ENCODE measurements at places on chromosomes 3 and 15.

DNA sequence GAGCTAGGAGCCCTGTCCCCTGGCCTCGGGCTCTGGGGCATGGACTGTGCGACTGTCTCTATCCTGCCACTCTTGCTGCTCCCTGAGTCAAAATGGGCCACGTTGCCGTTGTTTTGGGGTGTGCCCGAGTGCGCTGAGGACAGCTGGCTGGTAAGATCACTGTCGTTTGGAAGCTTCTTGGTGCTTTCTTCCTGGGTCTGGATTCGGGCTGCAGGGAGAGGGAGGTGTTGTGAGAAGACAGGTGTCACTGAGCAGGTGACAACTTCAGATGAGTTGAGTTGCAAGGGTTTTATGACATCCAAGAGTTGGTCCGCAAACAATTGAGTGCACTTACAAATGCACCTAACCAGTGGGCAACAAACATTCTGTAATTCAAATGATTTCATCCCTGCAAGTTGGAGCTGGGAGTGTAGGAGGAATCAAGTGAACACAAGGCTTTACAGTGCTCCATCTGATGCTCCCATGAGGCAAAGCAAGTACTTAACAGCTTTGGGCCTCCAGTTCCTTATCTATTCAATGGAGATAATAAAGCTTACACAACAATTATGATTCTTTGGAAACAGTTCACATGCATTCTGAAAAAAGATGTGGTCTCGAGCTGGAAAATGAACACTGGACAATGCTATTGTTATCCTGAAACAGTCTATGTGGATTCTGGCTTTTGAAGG is 11.0 kb upstream of the STARD5 start:
- peaks cover 22% of the 10 kb centered on the region for H3K4me1 ChIP-seq
- H3K36me3 ChIP-seq, result no peaks in the 10 kb centered on the region
- DNase-seq, result no peak
- no peak overlapping the region for H3K4me3 ChIP-seq
- H3K27ac ChIP-seq, result no peak overlapping the region

GRCh38 chr3:46551615-46552014 is 14.5 kb downstream of the LRRC2 start:
- peaks cover 3% of the 10 kb centered on the region for H3K27me3 ChIP-seq
- no peak overlapping the region for H3K4me3 ChIP-seq
- no peak for DNase-seq
- no peaks in the 10 kb centered on the region for H3K36me3 ChIP-seq

GRCh38 chr15:92569778-92570177 is 85.8 kb downstream of the FAM174B start:
- DNase-seq, result no peak
- peaks cover 7% of the 10 kb centered on the region for H3K27me3 ChIP-seq

- no peak overlapping the region for H3K27ac ChIP-seq
- peaks cover 80% of the 10 kb centered on the region for H3K36me3 ChIP-seq
- no peaks in the 10 kb centered on the region for H3K27me3 ChIP-seq
- H3K4me3 ChIP-seq, result no peak overlapping the region
- peaks cover 43% of the 10 kb centered on the region for H3K4me1 ChIP-seq
Observed at GRCh38 chr3:45976191-45977091, 19.2 kb downstream of the FYCO1 start.

DNA sequence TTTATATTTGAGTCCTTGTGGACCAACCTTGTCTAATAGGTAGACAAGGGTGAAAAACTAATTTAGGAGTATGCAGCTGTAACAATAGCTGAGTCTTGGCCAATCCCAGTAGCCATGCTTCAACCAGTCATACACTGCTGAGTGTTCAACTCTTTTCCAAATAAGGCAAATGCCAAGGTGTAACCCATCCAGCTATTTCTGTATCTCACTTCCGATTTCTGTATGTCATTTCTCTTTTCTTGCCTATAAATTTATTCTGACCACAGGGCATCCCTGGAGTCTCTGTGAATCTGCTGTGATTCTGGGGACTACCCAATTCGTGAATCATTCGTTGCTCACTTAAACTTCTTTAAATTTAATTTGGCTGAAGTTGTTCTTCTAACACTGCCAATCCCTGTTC is 93.2 kb downstream of the MAGI1 start:
- no peaks in the 10 kb centered on the region for H3K27me3 ChIP-seq
- H3K4me3 ChIP-seq, result no peak overlapping the region
- no peak overlapping the region for H3K27ac ChIP-seq
- no peak for DNase-seq
- no peaks in the 10 kb centered on the region for H3K36me3 ChIP-seq
- H3K4me1 ChIP-seq, result no peaks in the 10 kb centered on the region

GRCh38 chr3:175989161-175989560 is 1130.0 kb downstream of the NAALADL2 start:
- no peaks in the 10 kb centered on the region for H3K4me1 ChIP-seq
- no peaks in the 10 kb centered on the region for H3K36me3 ChIP-seq
- no peaks in the 10 kb centered on the region for H3K27me3 ChIP-seq
- DNase-seq, result no peak
- H3K4me3 ChIP-seq, result no peak overlapping the region
- H3K27ac ChIP-seq, result no peak overlapping the region

DNA sequence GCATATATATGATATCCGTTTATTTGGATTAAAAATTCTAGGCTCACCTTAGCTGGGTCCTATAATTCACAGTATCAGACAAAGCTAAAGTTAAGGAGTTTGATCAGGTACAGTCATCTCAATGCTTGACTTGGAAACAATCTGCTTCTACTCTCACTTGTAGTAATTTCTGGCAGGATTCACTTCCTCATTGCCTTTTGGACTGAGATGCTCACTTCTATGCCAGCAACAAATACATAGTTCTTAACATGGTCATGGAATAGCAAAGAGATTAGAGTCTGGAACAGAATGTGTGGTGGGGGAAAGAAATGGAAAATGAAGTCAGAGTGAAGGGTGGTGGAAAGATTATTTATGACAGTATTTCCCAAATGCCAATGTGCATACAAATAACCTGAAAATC is 693.6 kb downstream of the CADM2 start:
- no peaks in the 10 kb centered on the region for H3K27me3 ChIP-seq
- no peaks in the 10 kb centered on the region for H3K36me3 ChIP-seq
- H3K4me3 ChIP-seq, result no peak overlapping the region
- no peak overlapping the region for H3K27ac ChIP-seq
- no peak for DNase-seq

GRCh38 chr15:87047203-87047965 is 967.7 kb downstream of the AGBL1 start:
- no peaks in the 10 kb centered on the region for H3K27me3 ChIP-seq
- H3K36me3 ChIP-seq, result no peaks in the 10 kb centered on the region
- H3K27ac ChIP-seq, result no peak overlapping the region
- no peaks in the 10 kb centered on the region for H3K4me1 ChIP-seq
- no peak for DNase-seq
- H3K4me3 ChIP-seq, result no peak overlapping the region

GRCh38 chr15:32870240-32871033 is 152.6 kb downstream of the GREM1 start:
- peaks cover 2% of the 10 kb centered on the region for H3K27me3 ChIP-seq
- peak overlapping the region; percentile 48 for H3K27ac ChIP-seq
- no peak overlapping the region for H3K4me3 ChIP-seq
- H3K4me1 ChIP-seq, result peaks cover 16% of the 10 kb centered on the region

GRCh38 chr15:45863881-45864580 is 229.2 kb downstream of the SQOR start:
- DNase-seq, result no peak
- no peak overlapping the region for H3K27ac ChIP-seq
- H3K4me1 ChIP-seq, result no peaks in the 10 kb centered on the region

DNA sequence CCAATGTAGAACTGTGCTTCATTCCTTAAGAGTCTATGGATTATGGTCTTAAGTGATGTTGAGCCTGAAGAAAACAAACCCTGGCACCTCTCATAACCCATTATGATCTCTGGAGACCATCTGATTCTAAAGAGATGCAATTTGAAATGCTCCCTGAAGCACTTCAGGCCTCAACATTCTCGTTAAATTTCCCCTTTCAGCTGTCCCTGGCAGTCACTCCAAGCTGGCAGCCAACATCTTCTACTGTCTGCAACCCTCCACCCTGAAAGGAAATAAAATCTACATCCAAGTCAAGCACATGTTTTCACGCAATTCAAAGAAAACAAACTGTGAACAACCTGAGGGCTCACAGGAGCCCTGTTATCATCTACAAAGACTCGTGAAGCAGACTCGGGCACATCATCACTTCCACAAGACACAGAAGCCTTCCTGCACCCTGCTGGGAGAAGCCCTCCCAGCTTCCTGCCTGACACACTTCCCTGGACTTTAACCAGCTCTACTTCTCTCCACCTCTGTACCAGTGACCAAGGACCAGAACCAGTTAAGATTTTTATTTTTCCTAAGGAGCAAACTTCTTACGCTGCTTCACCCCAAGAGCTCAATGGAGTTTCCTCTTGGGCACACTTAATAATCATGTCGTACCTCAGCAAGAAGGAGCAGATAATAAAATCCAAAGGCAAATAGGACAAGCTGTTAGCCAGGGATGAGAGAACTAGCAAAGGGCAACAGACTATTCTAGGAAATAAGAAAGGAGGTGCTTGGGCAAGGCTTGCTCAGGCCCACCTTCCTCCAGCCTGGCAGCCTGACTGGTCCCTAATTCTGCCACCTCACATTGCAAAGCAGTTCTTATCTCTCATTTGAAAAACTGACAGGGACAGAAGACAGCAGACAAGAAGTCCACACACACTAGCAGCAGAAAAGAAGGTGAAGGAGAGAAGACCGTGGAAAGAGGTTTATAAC is 67.1 kb downstream of the MAGI1 start:
- no peaks in the 10 kb centered on the region for H3K4me1 ChIP-seq
- no peak for DNase-seq
- no peak overlapping the region for H3K4me3 ChIP-seq
- no peaks in the 10 kb centered on the region for H3K27me3 ChIP-seq

DNA sequence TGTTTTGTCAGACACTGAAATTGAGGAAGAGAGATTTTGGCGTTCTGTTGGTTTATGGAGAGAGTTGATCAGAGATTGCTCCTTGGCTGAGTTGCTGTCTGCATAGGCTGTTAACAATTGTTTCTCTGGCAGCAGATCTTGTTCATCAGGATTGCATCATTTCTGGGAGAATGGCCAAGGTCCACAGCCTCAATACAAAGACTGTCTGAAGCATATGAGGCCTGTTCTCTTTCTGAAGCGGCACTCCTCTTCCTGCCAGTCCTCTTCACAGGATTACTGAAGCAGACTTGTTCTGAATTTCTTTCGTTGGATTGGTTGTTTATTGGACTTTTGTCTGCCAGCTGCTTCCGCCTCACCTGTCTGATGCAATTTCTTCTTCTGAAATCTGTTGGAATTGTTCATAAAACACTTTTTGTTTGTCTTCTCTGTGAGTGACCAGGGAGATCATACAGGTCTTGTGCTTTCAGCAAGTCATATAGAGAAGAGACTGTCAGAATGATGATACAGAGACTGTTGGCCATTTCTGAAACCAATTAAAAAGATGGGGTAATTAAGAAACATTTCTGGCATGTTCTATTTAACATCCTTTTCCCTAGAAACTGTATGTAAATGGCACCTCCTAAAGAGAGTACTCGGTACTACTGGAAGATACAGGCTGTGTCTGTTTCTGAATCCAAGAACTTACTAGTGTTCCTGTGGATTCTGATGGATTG is 25.5 kb downstream of the SETD5 start:
- H3K4me1 ChIP-seq, result peaks cover 24% of the 10 kb centered on the region
- DNase-seq, result no peak
- H3K27ac ChIP-seq, result peak overlapping the region; percentile 46
- no peaks in the 10 kb centered on the region for H3K27me3 ChIP-seq
- H3K36me3 ChIP-seq, result peaks cover 41% of the 10 kb centered on the region

DNA sequence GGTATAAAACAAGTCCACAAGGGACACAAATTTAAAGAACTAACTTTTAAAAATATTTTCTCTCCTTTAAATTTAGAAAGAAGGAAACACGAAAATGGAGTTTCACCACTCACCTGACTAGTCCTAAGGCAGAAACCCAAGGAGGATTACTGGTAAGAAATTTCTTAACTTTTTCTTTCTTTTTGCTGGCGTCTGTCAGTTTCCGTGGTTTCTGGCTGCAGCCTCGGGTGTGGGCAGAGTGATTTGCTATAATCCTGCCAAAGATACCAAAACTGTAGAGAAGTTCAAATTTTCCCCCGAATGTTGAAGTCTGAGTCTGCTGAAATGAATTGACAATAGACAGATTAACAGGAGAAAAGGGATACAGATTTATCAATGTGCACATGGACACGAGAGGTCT is 843.6 kb upstream of the ALCAM start:
- peaks cover 83% of the 10 kb centered on the region for H3K4me1 ChIP-seq
- peaks cover 2% of the 10 kb centered on the region for H3K36me3 ChIP-seq
- no peak for DNase-seq
- H3K27me3 ChIP-seq, result no peaks in the 10 kb centered on the region

- peak overlapping the region; percentile 93 for H3K27ac ChIP-seq
- peaks cover 65% of the 10 kb centered on the region for H3K4me1 ChIP-seq
- H3K36me3 ChIP-seq, result no peaks in the 10 kb centered on the region
- peak overlapping the region; percentile 67 for H3K4me3 ChIP-seq
- no peaks in the 10 kb centered on the region for H3K27me3 ChIP-seq
Observed at GRCh38 chr15:40046721-40047414, 7.9 kb upstream of the SRP14 start.

DNA sequence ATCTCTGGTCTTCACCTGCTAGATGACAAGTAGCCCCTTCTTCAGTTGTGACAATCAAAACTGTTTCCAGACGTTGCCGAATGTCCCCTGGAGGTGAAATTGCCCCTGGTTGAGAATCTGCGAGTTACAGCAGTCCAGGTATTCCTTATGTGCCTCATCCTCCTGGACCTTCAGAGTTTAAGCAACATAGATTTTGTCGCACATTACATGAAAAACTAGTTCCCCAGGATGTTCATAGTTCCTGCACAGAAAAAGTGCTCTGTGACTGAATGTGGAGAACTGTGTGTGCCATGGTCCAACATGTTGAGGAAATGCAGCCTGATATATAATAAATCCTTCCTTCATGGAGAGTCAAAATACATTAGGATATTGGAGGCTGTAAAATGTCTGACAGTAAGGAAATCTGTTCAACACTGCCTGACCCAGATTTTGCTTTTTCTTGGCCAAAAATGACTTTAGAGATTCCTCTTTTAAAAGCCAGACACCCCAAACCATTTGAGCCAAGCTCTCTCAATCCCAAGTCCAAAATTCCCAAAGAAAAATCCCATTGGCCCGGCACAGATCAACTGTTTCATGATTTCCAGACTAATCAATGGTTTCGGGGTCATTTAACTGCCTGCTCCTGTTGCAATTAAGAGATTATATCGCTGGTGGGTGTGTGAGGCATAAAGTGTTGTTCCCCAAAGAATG is 20.4 kb upstream of the SHC4 start:
- H3K4me3 ChIP-seq, result no peak overlapping the region
- H3K27me3 ChIP-seq, result peaks cover 8% of the 10 kb centered on the region
- H3K27ac ChIP-seq, result no peak overlapping the region
- H3K36me3 ChIP-seq, result peaks cover 6% of the 10 kb centered on the region
- no peak for DNase-seq

GRCh38 chr3:146558781-146559180 is 14.4 kb upstream of the PLSCR1 start:
- H3K27me3 ChIP-seq, result no peaks in the 10 kb centered on the region
- DNase-seq, result no peak
- no peaks in the 10 kb centered on the region for H3K4me1 ChIP-seq
- H3K36me3 ChIP-seq, result no peaks in the 10 kb centered on the region
- H3K4me3 ChIP-seq, result no peak overlapping the region

GRCh38 chr3:47003056-47003410 is 23.6 kb downstream of the NBEAL2 start:
- no peak overlapping the region for H3K4me3 ChIP-seq
- no peaks in the 10 kb centered on the region for H3K27me3 ChIP-seq
- peaks cover 7% of the 10 kb centered on the region for H3K4me1 ChIP-seq
- H3K36me3 ChIP-seq, result peaks cover 67% of the 10 kb centered on the region
- DNase-seq, result no peak

All from activated B cell treated with CpG ODN at 0.5 μM for 24 hours (primary cell).